ENCODE measurements at places on chromosomes 6 and 20.

- DNase-seq, result no peak
These were observed 52.6 kb upstream of the MAFB start for GRCh38 chr20:40741507-40742106.

DNA sequence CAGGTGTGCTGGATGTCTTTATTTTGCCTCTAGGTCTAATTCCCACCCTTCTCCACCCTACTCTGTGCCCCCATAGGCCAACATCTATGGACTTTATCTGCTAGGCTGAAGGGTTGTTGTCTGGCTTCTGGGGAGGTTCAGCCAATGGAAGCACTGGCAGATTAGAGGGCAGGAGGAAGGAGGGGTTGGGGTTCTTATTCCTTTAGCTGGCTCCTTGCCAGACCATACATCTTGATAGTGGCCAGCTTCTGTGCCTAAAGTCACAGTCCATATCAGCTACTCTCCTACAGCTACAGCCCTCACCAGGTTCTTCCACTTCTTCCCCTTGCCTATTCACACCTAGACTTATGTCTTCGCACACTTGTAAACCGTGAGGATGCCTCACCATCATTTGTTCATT, 41.1 kb downstream of the ROS1 start:
- DNase-seq, result no peak

GRCh38 chr20:61765081-61765870, 300.4 kb downstream of the TAF4 start:
- DNase-seq, result no peak

DNA sequence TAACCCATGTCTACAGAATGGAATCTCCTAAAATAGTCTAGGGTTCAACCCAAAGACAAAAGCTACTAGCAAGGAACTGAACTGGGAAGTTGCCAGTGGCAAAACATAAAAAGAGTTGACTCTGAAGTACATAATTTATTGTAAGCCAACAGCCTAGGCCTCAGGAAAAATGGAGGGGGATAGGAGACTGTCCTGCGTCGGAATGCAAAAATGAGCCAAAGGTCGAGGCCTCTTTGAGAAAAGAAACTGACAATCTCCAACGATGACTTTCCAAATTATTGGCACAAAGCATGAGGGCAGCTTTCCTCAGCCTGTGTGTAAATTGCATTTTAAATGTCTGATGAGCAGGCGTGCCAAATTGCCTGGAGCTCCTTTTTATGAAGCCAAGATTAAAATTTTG, 2.1 kb downstream of the COL12A1 start:
- no peak for DNase-seq

DNA sequence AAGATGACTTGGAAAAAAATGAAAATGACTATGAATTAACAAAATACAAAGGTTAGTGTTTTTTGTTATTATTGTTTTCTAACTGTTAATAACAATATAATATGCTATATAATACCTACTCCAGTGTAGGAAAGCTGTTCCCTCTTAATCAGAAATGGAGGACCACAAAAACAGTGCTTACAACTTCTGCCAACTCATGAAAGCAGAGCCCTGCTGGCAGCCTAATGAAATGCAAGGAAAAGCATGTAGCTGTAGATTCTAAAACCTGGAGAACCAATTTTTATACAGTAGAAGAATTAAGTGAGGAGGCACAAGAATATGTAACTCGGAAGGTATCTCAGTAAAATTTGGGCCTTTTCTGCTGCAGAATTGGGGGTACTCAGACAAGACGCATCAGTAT, 29.4 kb downstream of the PHIP start:
- no peak for DNase-seq

- DNase-seq, result no peak
These were observed 118.9 kb downstream of the QKI start for GRCh38 chr6:163533443-163533842.

DNA sequence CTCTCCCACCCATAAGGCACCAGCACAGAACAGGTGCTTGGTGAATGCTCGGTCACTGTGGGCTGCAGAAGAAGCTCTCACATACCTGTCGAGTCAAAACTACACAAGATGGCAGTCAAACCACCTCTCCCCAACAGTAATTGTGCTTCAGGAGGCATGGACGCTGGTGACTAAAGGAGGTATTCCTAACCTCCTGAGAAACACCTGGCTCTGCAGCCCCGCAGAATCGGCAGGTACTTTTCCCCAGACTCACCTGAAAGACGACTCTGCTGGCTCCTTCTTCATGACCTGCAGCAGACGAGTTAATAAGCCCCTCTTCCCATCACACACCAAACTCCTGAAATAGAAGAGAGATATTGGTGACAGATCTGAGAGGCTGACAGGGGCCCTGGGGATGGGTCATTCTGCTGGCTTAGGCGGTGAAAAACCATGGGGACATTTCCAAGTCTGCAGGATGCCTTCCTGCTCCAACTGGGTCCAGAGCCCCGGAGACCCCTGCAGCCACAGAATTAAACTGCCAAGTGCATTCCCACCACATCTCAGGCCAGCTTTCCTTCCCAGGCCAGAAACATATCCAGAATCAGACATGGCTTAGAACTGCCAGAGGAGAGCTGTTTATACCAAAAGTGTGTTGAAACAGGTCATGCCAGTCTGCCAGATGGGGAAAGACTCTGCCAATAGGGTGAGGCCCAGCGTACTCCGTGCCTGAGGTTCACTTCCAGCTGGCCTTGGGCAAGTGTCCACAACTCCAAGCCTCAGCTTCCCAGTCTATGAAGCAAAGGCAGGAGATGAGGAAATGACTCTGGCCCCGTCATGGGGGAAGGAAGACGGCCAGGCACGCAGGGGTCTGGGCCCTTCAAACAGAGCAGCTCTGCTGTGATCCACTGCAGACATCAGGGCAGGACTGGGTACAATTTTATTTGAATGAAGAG, 53.0 kb downstream of the MYH7B start:
- DNase-seq, result no peak

DNA sequence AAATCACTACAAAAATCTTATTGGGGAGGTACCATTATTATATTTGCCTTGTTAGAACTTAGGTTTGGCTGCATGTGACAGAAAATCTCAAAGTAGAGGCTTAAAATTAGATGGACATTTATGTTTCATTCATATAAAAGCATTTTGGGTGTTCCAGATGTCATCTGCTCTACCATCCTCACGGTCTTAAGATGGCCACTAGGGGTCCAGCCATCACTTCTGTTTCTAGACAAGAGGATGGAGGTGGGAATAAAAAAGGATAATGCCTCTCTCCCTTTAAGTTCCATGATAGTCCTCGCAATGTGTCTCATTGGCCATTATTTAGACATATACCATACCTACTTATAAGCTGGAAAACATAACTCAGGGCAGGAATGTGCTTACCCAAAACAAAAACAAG, 929.5 kb downstream of the KIF16B start:
- no peak for DNase-seq

- DNase-seq, result no peak
These were observed 75.8 kb downstream of the ADGRB3 start for GRCh38 chr6:68710916-68711315.

GRCh38 chr6:69027861-69028260, 392.8 kb downstream of the ADGRB3 start:
- DNase-seq, result no peak

GRCh38 chr6:30555816-30556065, 548 bp downstream of the GNL1 start:
- no peak for DNase-seq

- DNase-seq, result no peak
These were observed 515.6 kb downstream of the EYS start for GRCh38 chr6:65191471-65191870.

GRCh38 chr6:12017263-12017662, 5.2 kb downstream of the HIVEP1 start:
- DNase-seq, result no peak

DNA sequence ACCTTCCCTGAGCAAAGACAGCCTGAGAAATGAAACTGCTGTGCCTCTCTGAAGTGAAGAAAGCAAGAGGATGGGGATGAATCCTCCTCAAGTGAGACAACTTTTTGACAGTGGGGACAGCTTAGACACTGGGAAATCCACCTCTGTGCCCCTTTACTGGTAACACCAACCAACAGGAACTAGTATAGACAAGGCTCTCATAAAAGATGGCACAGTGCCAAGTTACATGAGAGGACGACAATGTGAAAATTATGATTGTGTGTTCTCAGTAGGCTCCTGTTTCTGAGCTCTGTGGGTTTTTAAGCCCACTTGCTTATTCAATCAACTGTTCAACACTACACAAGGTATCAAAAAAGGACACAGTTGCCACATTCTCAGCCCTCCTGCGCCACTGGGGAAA, 41.6 kb upstream of the LYRM2 start:
- no peak for DNase-seq

- no peak for DNase-seq
These were observed 62.0 kb upstream of the HFE start for GRCh38 chr6:26025047-26025893.

DNA sequence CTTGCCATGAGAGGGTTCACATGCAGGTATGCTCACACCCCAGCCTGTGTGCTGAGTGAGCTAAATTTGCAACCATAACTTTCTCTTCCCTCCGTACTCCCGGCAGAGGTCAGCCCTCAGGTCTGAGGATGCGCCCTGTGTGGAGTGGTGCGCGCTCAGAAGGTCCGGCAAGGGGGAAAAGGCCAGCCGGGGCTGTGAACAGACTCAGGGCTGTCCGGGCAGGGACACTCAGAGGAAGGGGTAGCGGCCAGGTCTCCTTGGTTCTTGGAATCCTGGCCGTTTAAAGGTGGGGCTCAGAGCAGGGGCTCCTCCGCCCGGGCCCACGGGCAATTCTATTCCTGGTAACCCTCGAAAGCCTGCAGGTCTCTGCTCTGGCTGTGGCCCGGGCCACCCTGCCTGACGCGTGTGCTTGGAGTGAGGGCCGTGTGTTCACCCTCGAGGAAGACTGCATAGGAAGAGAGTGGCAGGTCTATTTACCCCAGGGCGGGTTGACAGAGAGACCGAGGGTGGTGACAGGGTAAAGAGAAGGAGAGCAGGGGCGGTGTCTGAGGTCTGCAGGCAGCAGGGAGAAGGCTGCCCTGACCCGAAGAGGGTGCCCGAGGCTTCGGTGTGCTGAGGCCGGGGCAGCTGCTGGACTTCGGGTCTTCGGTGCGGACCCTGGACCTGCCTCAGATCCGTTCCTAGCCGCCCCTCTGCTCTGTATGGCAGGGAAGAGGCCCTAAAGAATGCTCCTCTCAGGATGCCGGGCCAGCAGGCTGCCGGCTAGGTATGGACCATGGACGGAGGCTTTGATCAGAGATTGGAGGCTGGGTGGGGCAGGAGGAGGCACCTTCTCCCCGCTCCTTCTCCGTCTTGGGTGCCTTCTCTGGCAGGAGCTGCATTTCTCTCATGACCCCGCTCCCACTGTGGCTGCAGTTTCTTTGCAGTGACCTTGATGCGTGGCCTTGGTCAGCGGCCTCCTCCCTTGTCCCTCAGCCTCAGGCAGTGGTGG, 131.1 kb upstream of the ARMC2 start:
- DNase-seq, result no peak

- DNase-seq, result no peak
These were observed 139.1 kb downstream of the COL9A1 start for GRCh38 chr6:70163795-70164194.

GRCh38 chr20:10218536-10219451, at the start of gene SNAP25:
SNAP25 (plus strand) TSS chr20:10218830; CDS start chr20:10275492, 56,662 bp downstream.
- DNase-seq, result peak; percentile 82

- DNase-seq, result no peak
These were observed 132.9 kb downstream of the FOXO3 start for GRCh38 chr6:108693430-108694154.

DNA sequence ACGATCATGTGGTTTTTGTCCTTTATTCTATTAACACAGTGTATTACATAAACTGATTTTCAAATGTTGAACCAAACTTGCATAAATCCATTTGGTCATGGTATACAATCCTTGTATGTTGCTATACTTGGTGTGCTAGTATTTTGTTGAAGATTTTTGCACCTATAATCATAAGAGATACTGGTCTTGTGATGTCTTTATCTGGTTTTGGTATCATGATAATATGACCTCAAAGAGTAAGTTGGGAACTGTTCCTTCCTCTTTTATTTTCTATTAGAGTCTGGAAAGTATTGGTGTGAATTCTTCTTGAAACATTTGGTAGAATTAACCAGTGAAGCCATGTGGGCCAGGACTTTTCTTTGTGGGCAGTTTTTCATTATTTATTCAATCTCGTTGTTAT, 65.3 kb downstream of the TRPC4AP start:
- no peak for DNase-seq

DNA sequence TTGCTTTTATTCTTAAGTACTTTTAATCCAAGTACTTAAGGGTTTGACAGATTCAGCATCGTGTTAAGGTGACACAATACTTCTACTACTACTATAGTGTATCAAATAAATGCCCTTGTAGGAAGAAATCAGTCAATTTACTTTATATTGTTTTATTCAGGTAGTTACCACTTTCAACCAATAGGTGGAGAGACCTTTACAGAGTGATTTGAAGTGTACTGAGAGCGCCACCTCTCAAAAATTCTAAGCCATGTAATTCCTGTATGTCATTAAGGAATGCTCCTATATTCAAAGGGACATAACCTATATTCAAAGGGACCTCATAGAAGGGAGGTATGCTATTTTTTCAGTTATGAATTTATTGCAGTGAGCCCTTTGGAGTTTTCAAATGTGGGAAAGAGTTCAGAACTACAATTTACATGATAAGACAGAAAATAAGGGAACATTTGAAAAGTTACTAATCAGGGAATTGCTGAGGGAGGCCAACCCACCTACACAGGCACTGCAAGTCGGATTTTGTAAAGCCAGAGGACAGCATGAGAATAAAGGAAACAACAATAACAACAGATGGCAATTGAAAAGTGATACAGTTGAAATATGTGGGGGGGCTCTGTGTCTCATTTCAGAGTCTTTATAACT, 955.6 kb downstream of the TBC1D32 start:
- DNase-seq, result no peak

DNA sequence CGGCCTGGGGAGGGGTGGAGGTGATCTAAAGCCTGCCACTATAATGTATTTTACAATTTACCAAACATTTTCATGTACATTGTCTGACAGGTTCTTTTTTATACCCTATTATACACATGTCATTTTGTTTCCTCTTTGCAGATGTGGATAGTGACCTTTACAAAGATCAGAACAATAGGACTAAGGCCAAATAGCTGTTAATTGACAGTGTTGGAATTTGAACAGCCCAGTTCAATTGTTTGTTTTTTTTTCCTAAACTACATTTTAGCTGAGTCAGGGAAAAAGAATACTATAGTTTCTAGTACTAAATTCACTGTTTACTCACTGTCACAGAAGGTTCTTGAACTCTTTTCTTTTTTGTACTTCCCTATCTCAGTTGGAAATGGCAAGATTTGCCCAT, 40.2 kb downstream of the PGM3 start:
- no peak for DNase-seq

- DNase-seq, result no peak
These were observed 65.8 kb upstream of the THEMIS start for GRCh38 chr6:127966616-127967015.

DNA sequence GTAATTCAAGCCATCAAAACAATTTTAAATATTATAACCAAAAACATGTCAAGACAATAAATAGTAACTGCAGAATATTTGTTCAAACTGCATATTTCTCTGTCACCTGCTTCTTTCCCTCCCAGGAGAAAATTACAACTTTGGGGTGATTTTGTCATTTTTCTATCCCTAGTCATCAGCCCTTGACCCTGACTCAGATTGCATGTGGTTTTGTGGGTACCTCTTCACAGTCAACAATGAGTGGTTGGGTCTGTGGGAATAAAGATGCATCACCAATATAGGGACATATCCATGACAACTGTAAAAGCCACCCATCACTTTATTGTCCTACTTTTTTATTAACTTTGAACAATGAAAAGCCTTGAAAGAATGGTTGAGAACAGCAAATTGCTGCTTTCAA, 7.3 kb downstream of the COL10A1 start:
- DNase-seq, result no peak

GRCh38 chr6:168387426-168387825, 53.6 kb upstream of the SMOC2 start:
- no peak for DNase-seq

GRCh38 chr6:108163267-108163643, 2.6 kb upstream of the NR2E1 start:
- no peak for DNase-seq

All from substantia nigra (tissue), 51 donors.